ENCODE measurements at places on chromosomes 4 and X.

DNA sequence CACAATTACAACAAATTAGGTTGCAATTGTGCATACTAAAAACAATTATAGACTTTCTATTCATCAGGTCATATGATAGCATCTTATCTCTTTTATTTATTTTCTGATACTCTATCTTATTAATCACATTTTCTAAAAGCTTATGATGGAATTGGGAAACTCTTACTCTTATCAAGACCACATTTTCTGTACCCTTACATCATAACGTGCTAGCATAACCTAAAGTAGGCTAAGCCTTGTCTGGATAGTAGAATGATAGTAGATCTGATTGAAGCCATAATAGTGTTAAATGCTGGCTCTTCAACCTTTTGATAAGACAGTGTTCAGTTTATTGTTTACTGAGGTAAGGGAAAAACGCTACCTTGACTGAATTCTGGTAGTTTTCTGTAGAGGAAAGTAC is 294.0 kb downstream of the CCSER1 start:
- DNase-seq: no peak

- no peak for DNase-seq
These were observed 490.2 kb upstream of the BOD1L1 start for GRCh38 chr4:14117575-14118238.

DNA sequence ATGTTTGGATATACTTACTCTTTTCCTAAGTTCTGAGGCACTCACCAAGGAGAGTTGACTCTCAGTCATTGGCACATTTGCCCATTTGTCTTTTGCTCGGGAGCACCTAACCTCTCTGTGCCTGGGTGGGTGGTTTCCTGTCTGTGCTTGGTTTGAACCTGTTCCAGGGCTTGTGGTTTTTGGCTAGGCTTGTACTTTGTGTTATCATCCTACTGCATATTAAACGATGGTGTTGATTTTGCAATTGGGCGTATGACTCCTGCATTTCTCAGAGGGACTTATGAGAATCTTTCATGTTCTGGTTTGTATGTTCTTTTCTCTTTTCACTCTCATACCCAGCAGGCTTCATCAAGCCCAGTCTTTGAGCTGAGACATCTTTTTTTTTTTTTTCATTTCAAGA is 161.7 kb downstream of the BTC start:
- DNase-seq: no peak

DNA sequence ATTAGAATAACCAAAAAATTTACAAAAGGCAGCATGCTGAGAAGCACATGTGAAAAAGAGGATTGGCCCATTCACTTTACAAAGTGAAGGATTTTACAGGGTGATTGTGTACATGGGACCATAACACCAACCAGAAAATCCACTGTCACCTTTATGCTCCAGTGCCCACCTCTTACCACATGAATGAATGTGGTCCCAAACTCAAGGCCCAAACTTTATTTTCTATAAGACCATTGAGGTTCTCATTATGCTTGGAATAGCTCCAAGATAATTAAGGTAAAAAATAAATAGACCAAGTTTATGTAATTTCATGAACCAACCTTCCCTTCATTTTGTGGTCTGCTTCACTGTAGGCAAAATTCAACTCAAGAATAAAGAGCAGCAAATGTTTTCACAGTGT is 24.3 kb upstream of the MYOZ2 start:
- DNase-seq: no peak

- DNase-seq: no peak
These were observed 19.6 kb downstream of the FAT1 start for GRCh38 chr4:186704057-186704456.

GRCh38 chr4:74449571-74450297 is 4.8 kb downstream of the AREG start:
- no peak for DNase-seq

- no peak for DNase-seq
These were observed 186.9 kb downstream of the DCHS2 start for GRCh38 chr4:154304679-154305078.

- no peak for DNase-seq
These were observed 146.4 kb upstream of the EDNRA start for GRCh38 chr4:147334478-147334877.

DNA sequence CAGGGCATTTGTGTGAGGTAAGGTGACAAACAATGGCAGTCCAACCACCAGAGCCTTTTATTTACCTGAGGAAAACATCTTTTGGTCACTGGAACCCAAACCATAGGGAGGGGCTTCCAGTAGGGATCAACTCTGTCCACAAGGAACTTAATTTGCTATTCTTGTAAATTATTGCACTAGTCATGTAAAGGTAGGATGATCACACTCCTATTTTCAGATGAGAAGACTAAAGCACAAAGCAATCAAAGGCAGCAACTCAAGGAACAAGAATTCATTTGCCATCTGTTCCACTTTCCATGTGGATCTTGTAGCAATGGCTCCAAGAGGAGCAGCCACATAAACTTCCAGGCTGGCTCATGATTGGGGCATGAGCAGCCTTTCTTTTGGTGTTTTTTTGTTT is 35.3 kb downstream of the CD99L2 start:
- DNase-seq: no peak

DNA sequence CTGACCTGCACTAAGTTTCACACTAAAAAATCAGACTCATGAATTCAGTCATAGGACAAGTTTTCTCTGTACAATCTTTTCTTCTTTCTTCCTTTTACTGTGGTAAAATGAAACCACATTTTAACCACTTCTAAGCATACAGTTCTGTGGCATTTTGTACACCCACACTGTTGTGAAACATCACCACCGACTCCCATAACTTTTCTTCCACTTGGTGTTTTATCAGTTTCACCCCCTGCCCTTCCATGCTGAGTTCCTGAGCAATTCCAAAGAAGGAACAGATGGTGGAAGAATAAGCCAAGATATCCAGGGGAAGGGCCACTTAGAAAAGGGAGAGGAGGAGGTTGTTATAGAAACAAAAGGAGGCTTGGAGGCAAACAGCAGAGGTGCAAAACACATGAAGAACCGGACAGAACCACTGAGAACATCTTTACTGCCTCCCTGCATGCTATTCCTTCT is 22.6 kb downstream of the SLC25A4 start:
- no peak for DNase-seq

- no peak for DNase-seq
These were observed 658.3 kb upstream of the PITX2 start for GRCh38 chr4:111281219-111281618.

- DNase-seq: no peak
These were observed 122.5 kb downstream of the ARHGAP6 start for GRCh38 chrX:11543249-11543648.

GRCh38 chrX:152588206-152588605 is 49.5 kb upstream of the GABRQ start:
- DNase-seq: no peak

DNA sequence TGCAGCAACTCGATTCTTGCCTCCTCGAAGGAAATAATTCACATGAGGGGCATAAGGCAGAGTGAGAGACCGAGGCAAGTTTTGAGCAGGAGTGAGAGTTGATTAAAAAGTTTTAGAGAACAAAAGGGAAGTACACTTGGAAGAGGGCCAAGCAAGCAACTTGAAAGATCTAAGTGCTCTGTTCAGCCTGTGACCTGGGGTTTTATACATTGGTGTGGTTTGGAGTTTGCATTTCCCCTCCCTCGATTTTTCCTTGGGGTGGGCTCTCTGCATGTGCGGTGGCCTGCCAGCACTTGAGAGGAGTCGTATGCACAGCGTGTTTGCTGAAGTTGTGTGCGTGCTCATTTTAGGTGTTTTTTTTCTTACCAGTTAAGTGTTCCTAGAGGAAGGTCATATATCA is 356.4 kb downstream of the KLHL4 start:
- DNase-seq: no peak

- no peak for DNase-seq
These were observed 170.4 kb upstream of the LDB2 start for GRCh38 chr4:17068891-17069290.
